ENCODE measurements at places on chromosomes 1 and 21.

DNA sequence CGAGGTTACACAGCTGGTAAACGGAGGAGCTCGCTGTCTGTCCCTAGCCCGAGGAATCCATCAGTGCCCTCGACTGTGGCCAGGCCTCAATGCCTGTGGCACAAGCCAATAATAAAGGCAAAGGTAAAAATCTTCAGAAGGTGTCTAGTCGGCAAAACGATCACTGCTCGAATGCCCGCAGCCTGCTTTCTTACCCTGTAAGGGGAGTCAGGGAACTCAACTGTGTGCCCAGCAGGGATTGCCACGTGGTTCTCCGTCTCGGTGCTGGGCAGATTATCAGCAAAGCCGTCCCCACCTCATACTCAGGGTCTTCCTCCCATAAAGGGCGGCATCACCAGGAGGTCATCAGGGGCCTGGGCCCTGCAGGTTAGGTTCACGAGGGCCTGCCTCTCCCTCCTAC, 103.4 kb downstream of the PAX7 start:
- no peak for DNase-seq

GRCh38 chr1:84268346-84268745, 33.2 kb upstream of the SAMD13 start:
- DNase-seq: no peak

DNA sequence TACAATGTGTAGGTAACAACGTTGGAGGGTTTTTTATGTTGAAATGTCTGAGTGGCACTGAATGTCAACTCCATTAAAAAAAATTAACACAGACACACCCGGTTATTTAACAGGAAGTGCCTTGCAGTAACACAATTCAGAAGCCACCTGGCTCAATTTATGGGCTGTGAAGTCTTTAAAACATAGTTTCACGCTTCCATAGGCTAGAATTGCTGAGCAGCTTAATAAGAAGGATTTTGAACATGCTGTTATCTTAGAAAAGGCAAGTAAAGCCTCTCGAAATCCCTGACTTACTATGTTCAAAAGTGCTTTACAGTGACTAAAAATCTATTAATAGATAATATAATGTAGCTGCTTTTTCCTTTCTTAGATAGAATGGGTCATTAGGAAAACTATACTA, 19.7 kb downstream of the SRSF4 start:
- no peak for DNase-seq

- DNase-seq: no peak
These were observed 31.4 kb upstream of the TMEM61 start for GRCh38 chr1:54949053-54949452.

GRCh38 chr21:45539046-45539795, 3.0 kb downstream of the SLC19A1 start:
- DNase-seq: no peak

- DNase-seq: no peak
These were observed 16.0 kb downstream of the S100A11 start for GRCh38 chr1:152020849-152021248.
